ENCODE measurements at places on chromosomes 6 and 20.

DNA sequence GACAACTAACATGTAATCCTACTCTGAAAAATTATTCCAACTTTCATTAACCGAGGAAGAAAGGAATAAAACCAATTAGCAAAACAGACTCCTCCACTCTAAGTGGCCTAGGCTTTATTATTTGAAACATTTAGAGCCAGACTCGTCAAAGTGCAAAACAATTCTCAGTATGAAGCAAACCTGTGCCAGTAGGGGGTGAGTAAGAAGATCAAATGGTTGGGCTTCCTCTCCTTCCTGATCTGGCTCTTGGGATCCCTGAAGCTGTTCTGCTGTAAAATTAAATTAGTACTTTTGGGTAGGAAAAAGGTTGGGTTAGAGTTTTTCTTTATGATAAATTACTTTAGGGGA, 177.6 kb upstream of the MAN1A1 start:
- DNase-seq: no peak

DNA sequence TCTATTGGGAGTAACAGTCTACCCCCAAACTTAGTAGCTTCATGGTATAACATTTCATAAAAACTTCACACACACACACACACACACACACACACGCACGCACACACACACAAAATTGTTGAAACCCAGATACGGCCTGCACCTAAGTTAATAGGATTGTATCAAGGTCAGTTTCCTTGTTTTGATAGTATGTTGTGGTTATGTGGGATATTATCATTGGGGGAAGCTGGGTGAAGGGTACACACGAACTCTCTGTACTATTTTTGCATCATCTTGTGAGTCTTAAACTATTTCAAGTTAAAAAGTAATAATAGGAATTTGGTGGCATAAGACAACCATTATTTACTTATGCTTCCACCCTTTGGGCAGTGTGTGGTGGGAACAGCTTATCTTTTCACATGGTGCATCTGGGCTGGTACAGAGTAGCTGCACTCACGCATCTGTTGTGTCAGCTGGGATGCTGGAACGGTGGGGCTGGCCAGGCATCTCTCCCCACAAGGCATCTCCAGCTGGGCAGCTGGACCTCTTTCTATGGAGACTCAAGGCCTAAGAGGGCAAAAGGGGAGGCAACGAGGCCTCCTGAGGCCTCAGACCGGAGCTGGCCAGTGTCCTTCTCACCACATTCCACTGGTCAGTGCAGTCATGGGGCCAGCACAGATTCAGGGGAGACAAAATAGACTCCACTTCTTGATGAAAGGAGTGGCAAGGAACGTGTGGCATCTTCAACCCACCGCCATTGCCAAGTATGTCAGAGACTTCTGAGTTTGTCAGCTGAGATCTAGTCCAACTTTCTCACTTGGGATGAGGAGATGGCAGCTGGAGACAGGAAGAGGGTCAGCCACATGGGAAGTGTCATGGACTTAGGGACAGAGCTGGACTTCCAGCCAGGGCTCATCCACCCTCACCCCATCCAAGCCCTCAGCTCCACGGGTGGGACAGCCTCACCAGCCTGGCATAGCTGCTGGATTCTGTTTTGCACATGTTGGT, 20.5 kb upstream of the IP6K3 start:
- DNase-seq: no peak

- no peak for DNase-seq
Measured at GRCh38 chr6:56524891-56525703, 117.6 kb downstream of the DST start.

GRCh38 chr6:157627195-157627966, 195.7 kb upstream of the SNX9 start:
- no peak for DNase-seq

DNA sequence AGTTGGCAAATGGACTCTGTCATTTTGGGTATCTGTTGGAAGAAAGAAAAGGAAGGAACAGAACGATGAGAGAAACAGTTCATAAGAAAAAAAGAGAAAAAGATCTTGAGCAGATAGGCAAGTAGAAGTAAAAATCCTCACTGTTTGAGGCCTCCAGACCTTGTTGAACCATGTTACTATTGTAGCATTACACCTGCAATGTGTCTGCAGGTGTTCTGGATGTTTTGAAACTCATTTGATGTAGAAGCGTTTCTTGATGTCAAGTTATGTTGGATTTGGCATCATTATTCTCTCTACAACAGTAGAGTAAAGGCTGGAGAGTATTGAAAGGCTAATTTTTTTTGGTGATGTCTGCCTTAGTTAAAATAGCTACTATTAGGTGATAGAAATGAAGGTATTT, 108.7 kb downstream of the CARMIL1 start:
- no peak for DNase-seq

GRCh38 chr6:32109114-32109764, at the start of gene TNXB:
TSS of gene TNXB (minus strand) at chr6:32109338. CDS start at chr6:32098198, 11,140 bp downstream.
- DNase-seq: no peak

GRCh38 chr6:41209547-41210320, 8.8 kb upstream of the TREML2 start:
- no peak for DNase-seq

DNA sequence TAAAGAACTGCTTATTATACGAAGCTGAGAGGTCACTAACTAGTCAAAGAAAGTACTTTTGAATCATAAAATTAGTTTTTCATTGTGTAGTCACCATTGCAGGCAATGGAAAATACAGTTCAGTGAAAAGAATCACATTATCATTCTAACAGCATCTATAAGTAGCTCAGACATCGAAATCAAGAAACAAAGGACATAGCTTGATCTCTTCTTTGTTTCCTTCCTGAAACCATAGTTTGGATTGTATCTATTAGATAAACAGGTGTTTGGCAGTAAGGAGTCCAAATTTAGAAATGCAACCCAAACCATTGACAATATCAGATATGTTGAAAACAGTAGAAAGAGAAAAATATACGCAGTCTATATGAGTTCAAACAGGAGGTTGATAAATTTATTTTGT, 697.3 kb downstream of the TFAP2A start:
- no peak for DNase-seq

DNA sequence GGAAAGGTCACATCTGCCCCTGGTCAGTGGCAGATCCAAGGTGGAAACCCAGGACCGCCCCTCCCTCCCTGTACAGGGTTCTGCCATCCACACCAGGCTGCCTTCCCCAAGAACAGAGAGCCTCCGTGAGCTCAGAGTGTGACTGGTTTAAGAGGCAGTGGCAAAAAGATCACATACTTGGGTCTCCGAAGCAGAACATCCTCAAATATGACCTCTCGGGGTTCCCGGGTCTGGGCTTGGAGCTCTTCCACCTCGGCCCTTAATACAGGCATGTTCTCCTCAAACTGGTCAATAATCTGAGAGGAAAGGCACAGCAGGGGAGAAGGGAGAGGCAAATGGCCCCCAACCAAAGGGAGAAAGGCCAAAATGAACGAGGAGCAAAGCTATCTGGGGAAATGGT, 14.8 kb downstream of the C20orf96 start:
- DNase-seq: no peak

DNA sequence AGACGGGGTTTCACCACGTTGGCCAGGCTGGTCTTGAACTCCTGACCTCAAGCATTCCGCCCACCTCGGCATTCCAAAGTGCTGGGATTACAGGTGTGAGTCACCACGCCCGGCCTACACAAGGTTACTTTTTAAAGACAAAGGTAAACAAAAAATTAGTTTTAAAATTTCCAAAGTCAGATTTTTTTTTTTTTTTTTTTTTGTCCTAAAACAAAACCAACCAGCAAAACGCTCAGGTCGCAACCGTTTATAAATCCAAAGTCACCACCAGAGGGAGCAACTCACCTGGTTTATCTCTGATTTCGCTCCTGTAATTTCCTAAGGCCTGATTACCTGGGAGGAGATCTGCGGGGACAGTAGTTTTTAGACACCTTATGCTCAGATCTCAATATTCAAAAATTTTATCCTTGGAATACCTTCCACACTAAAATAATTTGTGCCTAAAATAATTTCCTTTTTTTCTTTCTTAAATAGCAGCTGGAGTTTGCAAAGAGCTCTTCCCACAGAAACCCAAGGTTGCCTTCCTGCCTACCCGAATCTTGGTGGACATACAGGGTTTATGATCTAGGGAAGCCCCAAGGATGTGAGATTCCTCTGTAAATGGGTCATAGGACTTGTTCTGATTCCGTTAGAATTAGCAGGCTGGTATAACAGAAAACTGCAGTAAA, 19.8 kb upstream of the TREM1 start:
- DNase-seq: no peak

- peak; percentile 81 for DNase-seq
Measured at GRCh38 chr6:101396548-101397173, 3.2 kb downstream of the GRIK2 start.

GRCh38 chr6:116217069-116217468, 36.8 kb downstream of the TSPYL4 start:
- DNase-seq: no peak

DNA sequence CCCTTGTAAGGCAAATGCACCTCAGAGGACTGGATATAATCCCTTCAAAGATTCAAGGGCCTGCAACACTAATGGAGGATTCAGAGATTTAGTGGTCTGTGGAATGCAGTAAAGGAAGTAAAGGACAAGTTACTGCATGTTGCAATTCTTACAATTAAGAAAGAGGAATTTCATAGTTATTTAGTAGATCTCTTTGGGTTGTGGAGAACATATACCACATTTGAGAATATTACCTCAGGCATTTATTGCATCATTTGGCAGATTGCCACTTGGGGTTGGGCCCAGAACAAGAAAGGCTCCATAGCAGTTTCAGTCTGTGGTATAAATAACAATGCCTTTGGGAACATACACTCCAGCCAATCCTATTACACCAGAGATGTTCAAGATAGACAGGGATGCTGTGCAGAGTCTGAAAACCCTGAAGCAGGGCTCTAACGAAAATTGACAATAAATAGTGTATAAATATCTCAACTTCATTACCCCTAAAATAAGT, 20.9 kb upstream of the EPM2A start:
- no peak for DNase-seq

- no peak for DNase-seq
Measured at GRCh38 chr6:129671442-129672340, 38.3 kb downstream of the ARHGAP18 start.

- no peak for DNase-seq
Measured at GRCh38 chr6:151199991-151200390, 39.8 kb upstream of the AKAP12 start.

DNA sequence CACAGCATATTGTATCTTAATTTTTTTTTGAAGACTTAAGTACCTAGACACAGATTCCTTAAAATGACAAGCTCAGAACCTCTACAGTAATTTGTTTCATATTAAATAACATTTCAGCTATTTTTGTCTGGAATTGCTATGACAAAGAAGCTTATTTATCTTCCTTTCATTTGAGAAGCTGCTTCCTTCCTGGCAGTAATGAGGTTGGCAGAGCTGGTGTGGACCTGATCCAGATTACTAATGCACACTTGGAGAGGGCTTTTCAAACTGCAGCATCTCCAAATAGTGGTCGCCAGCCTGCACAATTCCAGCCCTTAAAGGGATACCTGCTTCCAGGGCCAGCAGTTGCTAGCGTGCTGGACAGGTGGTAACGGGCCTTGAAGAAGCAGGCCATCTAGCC, 12.1 kb downstream of the PTCHD4 start:
- DNase-seq: no peak

GRCh38 chr6:46221222-46221793, 50.5 kb upstream of the ENPP5 start:
- DNase-seq: no peak

GRCh38 chr6:153644000-153644399, 395.0 kb upstream of the OPRM1 start:
- DNase-seq: no peak

DNA sequence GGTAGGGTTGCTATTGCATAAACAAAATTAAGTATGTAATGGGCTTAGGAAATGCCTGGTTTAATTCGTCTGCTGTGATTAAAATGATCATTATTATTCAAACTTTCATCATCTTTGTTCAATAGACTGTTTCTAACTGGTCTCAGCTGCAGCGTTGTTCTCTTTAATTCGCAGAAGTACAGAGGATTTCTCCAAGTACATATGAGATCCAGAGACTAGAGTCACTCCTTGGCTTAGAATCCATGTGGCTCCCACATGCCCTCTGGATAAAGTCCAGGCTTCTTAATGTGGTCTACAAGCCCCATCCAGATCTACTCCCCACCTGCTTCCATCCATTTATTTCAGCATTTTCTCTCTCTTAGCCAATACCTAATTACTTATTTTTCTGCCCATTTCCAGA, 1.1 kb upstream of the ZBTB24 start:
- no peak for DNase-seq

DNA sequence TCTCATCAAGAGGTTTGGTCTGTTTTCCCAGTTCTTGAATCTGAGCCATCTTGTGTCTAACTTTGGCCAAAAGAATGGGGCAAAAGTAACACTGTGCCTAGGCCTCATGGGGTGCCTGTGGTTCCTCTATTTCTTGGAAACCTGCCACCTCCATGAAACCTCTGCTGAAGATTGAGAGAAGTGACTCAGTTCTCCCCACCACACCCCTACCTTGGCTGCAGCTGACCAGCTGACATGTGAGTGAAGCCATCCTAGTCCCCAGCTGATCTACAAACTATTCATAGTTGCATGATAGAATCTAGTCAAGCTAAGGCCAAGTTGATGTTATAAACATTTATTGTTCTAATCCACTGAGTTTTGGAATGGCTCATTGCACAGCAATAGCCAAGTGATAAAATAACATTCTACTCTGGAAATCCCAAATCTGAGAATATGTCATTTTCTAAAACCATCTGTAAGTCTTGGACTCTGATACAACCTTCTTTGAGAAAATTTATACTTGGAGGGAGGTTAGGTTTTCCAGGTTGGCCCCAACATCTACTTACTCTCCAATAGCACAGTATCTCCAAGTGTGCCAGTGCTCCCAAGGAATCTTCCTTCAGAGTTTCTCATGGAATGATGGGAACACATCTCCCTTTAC, 107.0 kb upstream of the SMLR1 start:
- no peak for DNase-seq

GRCh38 chr6:108080010-108080780, 5.7 kb upstream of the OSTM1 start:
- no peak for DNase-seq

GRCh38 chr6:63571361-63572043, 778 bp upstream of the LOC128125822 start:
- DNase-seq: no peak

- DNase-seq: no peak
Measured at GRCh38 chr20:18066421-18067333, 9.0 kb upstream of the OVOL2 start.

DNA sequence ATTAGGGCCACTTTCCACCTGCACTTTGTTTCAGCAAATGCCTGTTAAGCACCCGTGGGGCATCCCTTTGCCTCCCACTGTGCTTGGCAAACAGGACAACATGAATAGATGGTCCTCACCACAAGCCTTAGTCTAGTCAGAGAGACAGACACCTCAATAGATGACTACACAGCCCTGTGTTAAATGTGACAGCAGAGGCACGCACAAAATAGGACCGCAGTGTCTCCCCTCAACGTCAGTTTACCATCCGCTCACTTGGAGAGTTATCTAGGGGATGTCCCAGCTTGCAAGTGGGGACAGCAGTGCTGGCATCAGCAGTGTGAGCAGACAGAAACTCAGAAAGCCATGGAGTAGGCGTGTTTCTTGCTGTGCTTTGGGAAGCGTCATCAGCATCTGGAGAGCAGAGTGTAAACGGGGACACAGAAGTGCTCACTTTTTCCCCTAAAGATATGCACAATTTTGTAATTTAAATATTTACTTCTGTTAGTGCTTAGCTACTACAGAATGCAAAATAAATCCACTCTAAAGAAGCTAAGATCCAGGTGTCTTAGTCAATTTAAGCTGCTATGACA, 66.0 kb upstream of the TXNDC5 start:
- no peak for DNase-seq

All from neural crest cell (in vitro differentiated cells).